Activated T-helper 17 cell treated with anti-CD3 and anti-CD28 coated beads, Interleukin-2, amount 50 U/mL, for 72 hours (primary cell): ENCODE measurements at places on chromosomes 12 and 14.

DNA sequence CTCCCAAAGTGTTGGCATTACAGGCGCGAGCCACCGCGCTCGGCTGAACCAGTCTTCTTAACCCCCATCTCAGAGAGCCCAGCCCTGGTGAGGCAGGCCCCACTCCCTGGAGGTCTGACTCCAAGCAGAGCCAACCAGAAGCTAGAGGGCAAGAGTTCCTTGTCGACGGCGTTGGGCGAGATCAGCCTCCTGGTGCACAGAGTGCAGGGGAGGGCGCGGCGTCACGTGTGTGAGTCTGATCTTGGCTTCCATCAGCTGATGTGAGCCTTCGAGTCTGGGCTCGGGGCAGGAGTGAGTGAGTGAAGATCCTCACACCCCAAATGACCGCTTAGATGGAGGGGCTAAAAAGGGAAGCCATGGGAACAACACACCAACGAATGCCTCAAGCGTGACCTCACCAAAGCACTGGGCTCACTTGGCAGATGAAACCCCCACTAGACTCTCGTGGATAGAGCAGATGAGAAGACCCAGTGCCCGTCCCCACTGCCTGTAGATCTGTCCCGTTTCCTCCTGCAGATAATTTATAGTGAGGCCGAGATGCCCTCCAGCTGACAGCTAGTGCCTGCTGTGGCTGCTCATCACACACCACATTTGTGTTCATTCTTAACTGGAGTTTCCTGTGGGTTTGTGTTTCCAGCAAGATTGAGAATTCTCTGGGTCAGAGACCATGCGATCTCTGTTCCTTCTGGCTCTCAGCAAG lies 28.6 kb upstream of the ADGRD1 start:
- ATAC-seq = no peak

DNA sequence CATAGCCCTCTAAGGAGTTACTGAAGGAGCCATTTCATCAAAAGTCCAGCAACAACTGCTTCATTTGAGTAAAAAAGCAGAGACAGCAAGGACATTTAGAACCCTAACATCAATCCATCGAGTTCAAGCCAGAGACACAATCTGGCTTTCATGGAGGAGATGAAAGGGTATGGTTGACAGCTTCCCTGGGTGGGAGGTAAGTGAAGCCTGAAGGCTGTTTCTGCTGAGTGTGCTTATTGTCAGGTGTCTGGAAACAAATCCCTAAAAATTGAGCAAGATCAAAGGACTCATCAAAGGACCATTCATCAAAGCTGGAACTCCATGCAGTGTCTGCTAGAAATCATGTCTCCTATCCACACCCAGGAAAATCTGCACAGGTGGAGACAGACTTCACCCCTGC lies 104.4 kb upstream of the CCDC196 start:
- no peak for ATAC-seq

- peak; percentile 95 for ATAC-seq
Observed at GRCh38 chr12:10190558-10191388, 11.9 kb downstream of the TMEM52B start.

GRCh38 chr14:95495076-95495475 lies 21.4 kb downstream of the SYNE3 start:
- no peak for ATAC-seq

DNA sequence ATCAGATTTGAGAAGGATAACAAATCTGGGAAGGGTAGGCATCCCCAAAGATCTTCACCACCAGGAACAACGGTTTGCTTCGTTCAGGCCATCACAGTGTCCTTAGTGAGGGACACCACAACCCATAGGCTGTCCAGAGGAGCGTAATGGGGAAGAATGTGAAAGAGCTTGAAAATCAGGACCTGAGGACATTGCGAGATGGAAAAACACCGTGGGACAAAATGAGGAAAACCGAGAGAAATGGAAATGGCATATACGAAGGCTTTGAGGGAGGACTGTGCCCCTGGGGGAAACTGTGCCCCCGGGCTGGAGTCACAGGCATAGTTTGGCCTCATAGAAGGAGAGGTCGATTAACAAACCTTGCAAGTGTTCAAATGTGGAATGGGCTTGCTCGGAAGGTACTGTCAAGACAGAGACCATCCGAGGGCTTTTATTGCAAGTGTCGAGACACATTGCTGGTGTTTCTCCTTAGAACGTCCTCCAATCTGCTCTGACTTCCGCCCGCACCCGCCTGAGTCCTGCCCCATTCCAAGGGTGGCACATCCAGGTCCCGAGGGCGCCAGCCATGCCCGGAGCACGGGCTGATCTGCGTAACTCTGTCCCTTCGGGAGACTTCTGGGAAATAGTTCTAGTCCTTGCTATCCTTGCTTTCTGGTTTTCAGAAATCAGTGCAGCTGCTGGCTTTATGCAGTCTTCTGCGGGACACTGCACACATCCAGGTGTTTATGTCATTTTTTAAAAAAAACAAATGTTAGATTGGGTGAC lies 885 bp upstream of the PALS1 start:
- peak; percentile 11 for ATAC-seq

- ATAC-seq = no peak
Observed at GRCh38 chr12:108297424-108297823, 41.7 kb downstream of the CMKLR1 start.

DNA sequence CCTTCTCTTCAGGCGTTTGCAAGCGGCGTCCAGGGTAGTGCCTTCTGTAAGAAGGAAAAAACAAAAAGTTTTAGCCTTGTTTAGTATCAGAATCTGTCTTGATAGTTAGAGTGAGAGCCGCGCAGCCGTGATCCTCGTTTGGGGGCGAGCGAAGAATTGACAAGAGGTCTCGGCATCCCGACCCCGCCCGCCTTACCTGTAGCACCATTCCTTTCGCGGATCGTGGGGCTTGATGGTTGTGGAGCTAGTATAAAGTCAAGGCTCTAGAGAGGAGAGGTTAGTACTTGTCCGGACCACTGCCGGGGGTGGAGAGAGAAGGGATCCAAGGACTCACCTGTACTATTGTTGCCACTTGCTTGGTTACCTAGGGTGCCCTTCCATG lies 494 bp downstream of the TMTC3 start:
- peak; percentile 7 for ATAC-seq

- no peak for ATAC-seq
Observed at GRCh38 chr12:116656306-116656705, 81.6 kb downstream of the SPRING1 start.

DNA sequence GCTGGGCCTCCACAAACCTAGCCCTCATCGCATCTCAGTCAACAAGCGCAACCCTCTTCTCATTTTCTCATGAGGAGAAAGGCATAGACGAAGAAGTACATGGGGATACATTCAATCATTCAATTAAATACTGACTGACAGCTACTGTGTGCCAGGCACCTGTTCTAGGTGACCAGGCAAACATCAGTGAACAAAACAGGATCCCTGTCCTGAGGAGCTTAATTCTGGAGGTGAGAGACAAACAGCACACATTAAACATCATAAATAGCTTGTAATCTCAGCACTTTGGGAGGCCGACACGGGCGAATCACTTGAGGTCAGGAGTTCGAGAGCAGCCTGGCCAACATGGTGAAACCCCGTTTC lies 362 bp upstream of the ACYP1 start:
- peak; percentile 13 for ATAC-seq

DNA sequence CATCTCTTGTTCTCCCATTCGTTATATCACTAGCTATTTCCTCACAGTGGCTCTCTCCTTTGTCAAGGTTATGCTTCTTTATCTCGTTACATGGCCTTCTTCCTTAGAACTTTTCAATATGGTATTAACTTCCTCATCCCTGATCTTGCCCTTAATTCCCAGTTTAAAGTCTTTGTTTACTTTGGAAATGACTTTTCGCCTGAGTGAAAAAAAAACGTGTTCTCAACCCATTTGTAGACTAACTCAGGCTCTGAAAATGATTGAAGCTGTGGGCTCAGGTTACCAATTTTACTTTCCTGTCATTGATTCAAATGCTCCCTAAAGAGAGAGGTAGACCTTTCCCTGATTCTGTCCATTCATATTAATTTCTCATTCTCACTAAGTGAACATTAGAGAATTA lies 135.2 kb downstream of the NUBPL start:
- no peak for ATAC-seq

- peak; percentile 55 for ATAC-seq
Observed at GRCh38 chr12:67483871-67484554, 164.5 kb upstream of the DYRK2 start.

GRCh38 chr14:65043893-65044595 lies 57.3 kb downstream of the FNTB start:
- ATAC-seq = no peak
